Left ventricle myocardium superior (tissue), 1 donor: ENCODE measurements at places on chromosomes 6 and 20. TPM values are rescaled to one million over a fixed set of nuclear protein-coding genes. Genes with fewer than 3 reads are reported as not detected.

GRCh38 chr6:25057111-25057905 is 121.5 kb upstream of the RIPOR2 start:
- DNase-seq: no peak

- DNase-seq: no peak
Observed at GRCh38 chr6:134805168-134805567, 144.7 kb downstream of the ALDH8A1 start.

- DNase-seq: no peak
Observed at GRCh38 chr6:103723438-103724322, 1136.0 kb downstream of the HACE1 start.

- DNase-seq: no peak
Observed at GRCh38 chr20:22597303-22597702, 12.9 kb upstream of the FOXA2 start.

- no peak for DNase-seq
Observed at GRCh38 chr6:100665041-100665380, 200.3 kb upstream of the SIM1 start.

DNA sequence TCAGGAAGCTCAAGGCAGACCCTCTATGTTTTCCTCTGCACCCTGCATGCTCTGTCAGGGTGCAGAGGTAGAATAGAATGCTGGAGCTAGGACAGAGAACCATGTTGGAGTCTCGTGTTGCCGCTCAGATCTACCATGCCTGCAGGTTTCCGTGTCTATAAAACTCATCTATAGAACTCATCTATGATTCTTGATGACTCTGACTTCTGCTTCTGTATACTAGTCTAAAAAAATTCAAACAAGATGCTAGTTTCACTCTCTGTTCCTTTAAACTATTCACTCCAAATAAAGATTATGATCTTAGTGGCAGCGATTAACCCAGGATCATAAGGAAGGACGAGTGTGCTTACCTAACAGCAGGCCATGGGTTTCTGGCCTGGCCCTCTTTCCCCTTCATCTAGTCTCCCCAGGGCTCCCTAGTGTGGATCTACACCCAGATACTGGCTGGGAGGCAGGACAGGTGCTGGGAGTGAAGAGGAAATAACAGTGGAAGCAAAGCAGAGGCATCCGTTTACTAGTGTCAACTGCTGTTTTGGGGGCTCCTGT is 162.7 kb upstream of the SUPT3H start:
- no peak for DNase-seq

DNA sequence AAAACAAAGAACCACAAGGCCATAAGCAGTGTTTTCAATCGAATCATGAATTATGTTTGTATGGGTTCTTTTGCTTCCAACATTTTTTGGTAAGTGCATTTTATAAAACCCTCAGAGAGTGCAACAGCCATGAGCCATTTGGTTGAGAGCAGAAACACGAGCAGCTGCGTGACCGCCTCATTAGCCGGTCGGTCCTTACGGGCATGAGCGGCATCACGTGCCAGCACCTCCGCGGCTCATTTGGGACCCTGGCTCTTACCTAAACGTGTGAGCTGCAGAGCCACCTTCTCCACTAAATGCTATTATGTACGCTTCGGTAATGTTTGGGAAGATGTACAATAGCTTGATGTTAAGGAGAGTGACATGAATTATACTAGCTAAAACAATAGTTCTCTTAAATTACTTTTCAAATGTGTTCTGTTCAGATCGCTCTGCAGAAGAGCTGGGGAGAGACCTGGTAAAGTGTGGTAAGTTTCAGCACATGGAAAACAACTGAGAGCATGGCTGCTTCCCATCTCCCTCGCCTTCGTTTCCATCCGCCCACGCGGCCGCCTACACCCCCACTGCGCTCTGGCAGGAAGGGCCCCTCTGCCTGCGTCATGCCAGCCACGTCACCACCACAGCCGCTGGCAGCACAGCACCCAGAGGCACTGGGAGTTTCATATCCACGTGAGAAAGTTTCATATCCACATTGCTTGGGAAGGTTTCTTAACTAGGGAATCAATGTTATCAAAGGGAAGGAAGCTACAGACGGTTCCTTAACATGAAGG is 23.7 kb upstream of the PDE10A start:
- DNase-seq: no peak

DNA sequence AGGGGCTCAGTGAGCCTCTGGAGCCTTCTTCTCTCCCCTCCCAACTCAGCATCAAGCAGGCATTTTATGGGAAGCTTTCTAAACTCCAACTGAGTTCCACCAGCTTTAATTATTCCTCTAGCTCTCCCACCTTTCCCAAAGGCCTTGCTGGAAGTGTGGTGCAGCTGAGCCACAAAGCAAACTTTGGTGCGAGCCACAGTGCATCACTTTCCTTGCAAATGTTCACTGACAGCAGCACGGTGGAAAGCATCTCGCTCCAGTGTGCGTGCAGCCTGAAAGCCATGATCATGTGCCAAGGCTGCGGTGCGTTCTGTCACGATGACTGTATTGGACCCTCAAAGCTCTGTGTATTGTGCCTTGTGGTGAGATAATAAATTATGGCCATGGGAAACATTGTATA is 78.8 kb downstream of the ASXL1 start:
- no peak for DNase-seq

- no peak for DNase-seq
Observed at GRCh38 chr6:144294016-144294415, 8.9 kb downstream of the UTRN start.

DNA sequence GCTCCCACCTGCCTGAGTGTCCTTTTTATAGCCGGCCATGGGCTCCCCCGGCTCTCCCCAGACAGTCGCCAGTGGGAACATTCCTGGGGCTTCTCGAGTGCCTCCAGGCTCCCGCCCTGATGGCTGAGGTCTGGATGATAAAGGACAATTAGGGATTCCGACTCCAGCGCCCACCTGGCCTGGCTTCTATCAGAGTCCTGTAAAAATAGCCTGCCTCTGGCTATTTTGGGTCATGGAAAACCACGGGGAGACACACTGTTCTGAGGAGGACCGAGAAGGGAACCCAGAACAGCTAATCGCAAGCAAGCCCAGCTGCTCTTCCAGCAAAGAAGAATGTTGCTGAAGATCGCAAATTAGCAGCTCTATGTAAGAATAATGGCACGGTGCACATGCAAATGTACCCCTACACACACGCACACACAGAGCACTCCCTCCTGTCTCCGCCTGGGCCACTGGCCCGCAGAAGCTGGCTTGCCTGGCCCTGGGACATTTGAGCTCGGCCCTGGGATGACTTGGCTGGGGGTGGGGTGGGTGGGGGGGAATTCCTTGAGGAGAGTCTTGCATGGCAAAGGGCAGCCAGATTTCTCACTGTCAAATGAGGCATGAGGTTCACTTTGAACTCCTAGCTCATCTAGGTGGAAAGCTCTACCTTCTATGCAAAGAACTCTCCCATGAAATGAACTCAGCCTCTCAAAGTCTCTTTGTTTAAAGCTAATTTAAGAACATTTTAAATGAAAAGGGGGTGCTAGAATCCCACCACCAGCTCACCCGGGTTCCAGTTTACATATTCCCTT is 55.3 kb downstream of the CTCFL start:
- peak; percentile 83 for DNase-seq

DNA sequence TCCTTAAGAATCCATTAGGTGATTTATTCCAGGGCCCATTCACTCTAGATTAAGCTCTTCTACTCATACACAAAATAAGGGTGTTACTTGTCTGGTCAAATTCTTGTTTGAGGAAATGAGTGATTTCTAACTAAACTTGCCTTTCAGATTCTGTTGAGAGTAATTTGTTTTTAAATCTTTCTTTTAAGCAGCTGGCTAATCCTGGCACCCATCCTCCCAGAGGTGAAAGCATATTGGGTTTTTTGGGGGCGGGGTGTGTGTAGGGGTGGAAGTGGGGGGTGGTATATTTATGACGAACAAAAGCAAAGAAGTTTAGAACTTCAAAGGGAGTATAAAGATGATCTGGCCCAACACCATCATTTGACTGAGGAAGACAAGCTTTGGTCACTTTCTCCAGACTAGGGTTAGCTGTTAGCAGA is 94.7 kb downstream of the RTN4IP1 start:
- DNase-seq: no peak

DNA sequence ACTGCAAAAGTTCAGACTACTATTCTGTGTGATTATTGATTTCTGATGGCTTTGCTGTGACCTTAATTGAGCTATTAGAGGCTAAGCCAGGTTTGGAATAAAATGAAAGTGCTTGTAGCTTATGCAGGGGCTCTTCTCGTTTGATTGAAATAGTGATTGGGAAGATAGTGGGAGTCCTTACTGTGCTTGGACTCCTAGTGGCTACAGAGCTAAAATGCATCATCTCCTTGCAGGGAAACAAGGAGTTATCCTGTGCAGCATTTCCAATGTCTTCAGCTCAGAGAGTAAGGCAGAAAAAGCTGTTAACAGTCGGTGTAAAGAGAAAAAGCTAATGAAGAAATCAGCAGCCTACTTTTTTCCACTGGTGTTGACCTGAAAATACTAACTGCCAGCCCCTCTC is 173.5 kb downstream of the SLC35F1 start:
- DNase-seq: no peak

GRCh38 chr6:139364302-139364981 is 10.0 kb downstream of the CITED2 start:
- no peak for DNase-seq

- no peak for DNase-seq
Observed at GRCh38 chr6:89500611-89501010, 67.7 kb downstream of the ANKRD6 start.

DNA sequence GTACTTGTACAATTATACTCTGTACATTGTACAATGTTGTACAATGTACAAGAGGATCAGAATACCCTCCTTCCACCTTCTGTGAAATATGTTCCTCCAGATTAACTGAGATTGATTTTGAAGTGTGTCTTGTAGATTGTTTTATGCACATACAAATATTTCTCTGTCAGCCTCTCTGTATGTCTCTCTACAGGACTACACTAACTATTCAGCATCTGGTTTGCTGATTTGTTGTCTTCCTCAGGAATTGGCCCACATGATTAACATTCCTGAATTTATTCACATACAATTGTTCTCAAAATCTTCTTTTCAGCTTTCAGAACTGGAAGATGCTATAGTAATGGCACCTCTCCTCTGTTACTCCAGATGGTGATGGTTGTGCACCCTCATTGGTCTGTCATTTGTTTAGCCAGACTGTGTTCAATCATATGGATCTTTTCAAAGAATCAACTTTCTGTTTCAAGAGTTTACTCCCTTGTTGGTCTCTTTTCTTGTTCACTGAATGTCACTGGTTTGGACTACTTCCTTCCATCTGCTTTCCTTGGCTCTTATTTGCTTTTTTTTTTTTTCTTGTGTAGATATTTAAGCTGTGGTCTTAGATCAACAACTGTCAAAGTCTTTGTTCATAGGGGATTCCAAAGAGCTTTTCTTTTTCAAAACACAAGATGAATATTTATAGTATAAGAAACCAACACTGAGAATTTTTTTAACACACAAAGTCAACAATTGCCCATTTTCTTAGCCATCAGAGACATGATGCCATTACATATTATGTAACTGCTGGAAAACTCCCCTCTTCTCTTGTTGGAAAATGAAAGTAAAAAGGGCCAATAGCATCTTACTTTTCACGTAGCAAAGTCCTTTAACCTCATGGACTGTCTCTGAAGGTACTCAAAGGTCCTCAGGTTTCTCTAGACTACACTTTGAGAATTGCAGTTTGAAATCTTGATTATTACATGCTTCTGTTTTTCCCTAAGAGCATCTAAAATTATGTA is 67.9 kb downstream of the LPA start:
- no peak for DNase-seq

- no peak for DNase-seq
Observed at GRCh38 chr6:13178107-13178506, 150.2 kb downstream of the TBC1D7 start.

GRCh38 chr6:38848760-38849159 is 133.6 kb downstream of the DNAH8 start:
- DNase-seq: no peak

GRCh38 chr6:41801380-41801779 is 13.9 kb downstream of the TOMM6 start:
- no peak for DNase-seq

DNA sequence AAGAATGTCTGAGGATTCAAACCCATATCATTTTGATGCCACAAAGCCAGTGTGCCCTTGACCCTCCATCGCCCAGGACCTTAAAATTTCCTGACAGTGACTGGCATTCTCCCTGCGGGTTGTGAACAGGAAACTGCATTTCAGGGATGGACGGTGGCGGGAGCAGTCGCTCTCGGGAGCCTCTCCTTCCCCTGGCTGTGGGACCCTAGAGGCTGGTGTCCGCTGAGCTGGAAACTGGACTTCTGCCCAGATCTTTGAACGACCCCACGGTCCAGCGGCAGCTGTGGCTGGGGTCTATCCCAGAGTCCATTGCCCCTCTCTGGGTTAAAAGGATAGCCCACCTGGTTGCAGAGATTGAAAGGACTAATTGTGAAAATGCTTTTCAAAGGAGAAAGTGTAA is 1.4 kb upstream of the SEC63 start:
- DNase-seq: no peak

- DNase-seq: no peak
Observed at GRCh38 chr6:31293343-31293742, 21.5 kb upstream of the HLA-C start.

DNA sequence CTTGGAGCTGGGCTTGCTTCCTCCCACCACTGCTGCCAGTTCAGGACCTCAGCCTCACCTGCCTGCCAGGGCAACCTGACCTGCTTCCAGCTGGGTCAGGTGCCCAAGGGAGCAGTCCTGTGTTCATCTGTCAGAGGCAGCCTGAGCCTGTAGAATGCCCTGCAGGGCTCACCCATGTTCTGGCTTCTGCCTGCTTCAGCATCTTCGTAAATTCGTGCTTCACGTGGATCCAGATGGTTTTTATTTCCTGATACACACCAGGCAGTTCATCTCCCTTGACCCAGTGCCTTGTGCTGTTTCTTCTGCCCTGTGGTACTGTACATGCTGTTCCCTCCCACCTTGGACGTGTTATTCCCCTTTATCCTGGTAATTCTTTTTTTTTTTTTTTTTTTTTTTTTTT is 50.2 kb downstream of the ARID1B start:
- DNase-seq: no peak

The HSPA12B gene
- total RNA-seq: 16.2 TPM

The FAXC gene
- total RNA-seq: not detected

The HLA-DMB gene
- 10.6 TPM for total RNA-seq

The GCLC gene
- 31.9 TPM for total RNA-seq

The IYD gene
- not detected for total RNA-seq

The SRF gene
- total RNA-seq: 78.7 TPM

The SLA2 gene
- total RNA-seq: 0.47 TPM

The BEND6 gene
- 0.35 TPM for total RNA-seq

The PRR18 gene
- not detected for total RNA-seq

The FAM209B gene
- not detected for total RNA-seq

The PRKN gene
- 23.1 TPM for total RNA-seq

The ADTRP gene
- total RNA-seq: not detected

The MBOAT1 gene
- total RNA-seq: 5.0 TPM

The SLC35F1 gene
- total RNA-seq: 6.7 TPM

The PI3 gene
- 1.5 TPM for total RNA-seq

The LCA5 gene
- total RNA-seq: 2.4 TPM

The SLC2A10 gene
- 1.9 TPM for total RNA-seq

The ANKRD66 gene
- total RNA-seq: not detected
